ENCODE measurements at places on chromosomes 5 and 9.

GRCh38 chr5:143311428-143311827 is 92.1 kb downstream of the NR3C1 start:
- no peak for DNase-seq

DNA sequence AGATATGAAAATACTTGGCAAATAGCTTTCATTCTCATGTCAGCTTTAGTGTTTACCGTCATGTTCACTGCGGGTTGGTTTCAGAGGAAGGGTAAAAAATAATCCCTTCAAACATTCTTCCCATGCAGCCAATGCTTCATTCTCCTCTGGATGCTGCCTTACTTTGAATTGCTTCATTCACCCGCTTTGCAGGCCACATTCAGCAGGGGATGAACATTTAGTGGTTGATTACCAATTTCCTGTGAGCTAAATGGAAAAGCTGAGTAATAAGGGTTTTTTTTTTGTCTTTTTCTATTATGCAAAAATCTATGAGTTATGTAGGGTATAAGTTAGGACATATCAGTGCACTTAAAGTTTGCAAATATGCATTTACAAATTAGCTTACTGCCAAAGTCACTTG is 96.3 kb upstream of the MEF2C start:
- DNase-seq = no peak

- DNase-seq = no peak
Observed at GRCh38 chr9:69086769-69087168, 51.2 kb downstream of the FXN start.

GRCh38 chr5:167514461-167514860 is 777.0 kb upstream of the WWC1 start:
- no peak for DNase-seq

All from activated T-cell treated with anti-CD3 and anti-CD28 coated beads, Interleukin-2, amount 50 U/mL, for 24 hours (primary cell).